ENCODE measurements at places on chromosomes 16 and 17. TPM values are rescaled to one million over a fixed set of nuclear protein-coding genes. Genes with fewer than 3 reads are reported as not detected.

TBC1D26 gene
- 2.9 TPM for total RNA-seq

GRCh38 chr16:58931436-58931835, 197.3 kb upstream of the GOT2 start:
- no peaks in the 10 kb centered on the region for H3K36me3 ChIP-seq
- no peak overlapping the region for H3K4me3 ChIP-seq
- no peaks in the 10 kb centered on the region for H3K27me3 ChIP-seq
- no peak for DNase-seq

DNA sequence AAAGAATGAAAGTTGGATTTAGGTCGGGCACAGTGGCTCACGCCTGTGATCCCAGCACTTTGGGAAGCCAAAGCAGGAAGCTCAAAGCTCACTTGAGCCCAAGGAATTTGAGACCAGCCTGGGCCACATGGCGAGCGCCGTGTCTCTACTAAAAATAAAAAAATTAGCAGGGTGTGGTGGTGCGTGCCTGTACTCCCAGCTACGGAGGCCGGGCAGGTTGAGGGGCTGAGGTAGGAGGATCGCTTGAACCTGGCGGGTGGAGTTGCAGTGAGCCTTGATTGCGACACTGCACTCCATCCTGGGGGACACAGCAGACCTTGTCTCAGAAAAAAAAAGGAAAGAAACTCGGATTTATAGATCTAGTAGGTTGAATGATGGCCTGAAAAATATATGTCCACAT, 37.4 kb upstream of the RPH3AL start:
- no peak for DNase-seq
- peaks cover 9% of the 10 kb centered on the region for H3K27me3 ChIP-seq
- H3K36me3 ChIP-seq = no peaks in the 10 kb centered on the region
- no peak overlapping the region for H3K27ac ChIP-seq
- no peak overlapping the region for H3K4me3 ChIP-seq

ZP2 gene
- not detected for total RNA-seq

DNA sequence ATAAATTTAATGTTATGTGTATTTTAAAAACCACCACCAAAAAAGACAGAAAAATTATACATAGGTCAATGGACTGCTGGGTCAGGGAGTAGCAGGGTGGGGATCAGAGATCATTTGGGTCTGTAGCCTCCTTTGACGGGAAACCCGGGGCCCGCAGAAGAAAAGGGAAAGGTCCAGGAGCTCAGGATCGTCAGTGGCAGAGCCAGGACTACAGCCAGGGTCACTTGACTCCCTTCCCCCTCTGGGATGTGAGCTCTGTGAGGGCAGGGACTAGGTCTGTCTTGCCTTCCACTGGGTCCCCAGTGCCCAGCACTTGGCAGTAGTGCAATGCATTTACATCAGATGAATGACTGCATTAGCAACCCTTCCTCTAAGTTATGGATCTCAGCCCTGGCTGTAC, 62.1 kb downstream of the TOM1L2 start:
- peaks cover 6% of the 10 kb centered on the region for H3K36me3 ChIP-seq
- no peak overlapping the region for H3K27ac ChIP-seq
- H3K27me3 ChIP-seq = no peaks in the 10 kb centered on the region
- peaks cover 6% of the 10 kb centered on the region for H3K4me1 ChIP-seq

CACNA1H gene
- 42.8 TPM for total RNA-seq

CHST4 gene
- total RNA-seq = not detected

NPW gene
- 5.3 TPM for total RNA-seq

Data from progenitor cell of endocrine pancreas (in vitro differentiated cells).